ENCODE measurements at places on chromosomes 2 and 18.

GRCh38 chr2:207930747-207931146 is 94.6 kb downstream of the PLEKHM3 start:
- no peak for DNase-seq

DNA sequence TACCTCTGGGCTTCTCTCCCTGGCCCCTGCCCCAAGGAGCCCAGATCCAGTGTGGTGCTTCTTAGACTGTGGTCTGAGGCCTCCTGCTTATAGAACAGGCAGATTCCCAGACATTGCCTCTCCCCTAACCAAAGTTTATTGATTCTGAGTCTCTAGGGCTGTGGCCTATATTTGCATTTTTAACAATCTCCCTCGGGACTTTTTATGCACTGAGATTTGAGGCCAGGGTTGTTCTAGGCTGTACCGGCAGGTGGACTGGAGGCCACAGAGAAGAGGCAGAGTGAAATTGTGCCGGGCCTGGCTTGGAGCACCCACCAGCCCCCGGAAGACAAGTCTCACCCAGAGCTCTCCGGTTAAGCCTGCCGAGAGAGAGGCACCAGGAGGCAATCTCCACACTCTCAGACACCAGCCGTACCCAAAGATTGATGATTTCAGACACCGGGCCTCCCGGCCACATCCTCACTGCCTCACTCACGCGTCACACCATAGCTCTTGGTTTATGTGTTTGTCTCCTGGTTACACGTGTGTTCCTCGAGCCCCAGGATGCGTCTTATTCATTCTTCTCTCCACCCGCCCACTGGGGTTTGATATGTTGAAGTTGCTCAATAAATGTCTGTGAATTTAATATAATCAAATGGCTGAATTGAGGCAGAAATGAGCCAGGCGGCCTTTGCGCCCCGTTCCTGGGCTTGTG is 203.7 kb downstream of the KLHL29 start:
- no peak for DNase-seq

- DNase-seq = no peak
These were observed 183.8 kb upstream of the MC4R start for GRCh38 chr18:60556326-60556725.

GRCh38 chr2:72139874-72140620 is 7.6 kb downstream of the CYP26B1 start:
- DNase-seq = no peak

DNA sequence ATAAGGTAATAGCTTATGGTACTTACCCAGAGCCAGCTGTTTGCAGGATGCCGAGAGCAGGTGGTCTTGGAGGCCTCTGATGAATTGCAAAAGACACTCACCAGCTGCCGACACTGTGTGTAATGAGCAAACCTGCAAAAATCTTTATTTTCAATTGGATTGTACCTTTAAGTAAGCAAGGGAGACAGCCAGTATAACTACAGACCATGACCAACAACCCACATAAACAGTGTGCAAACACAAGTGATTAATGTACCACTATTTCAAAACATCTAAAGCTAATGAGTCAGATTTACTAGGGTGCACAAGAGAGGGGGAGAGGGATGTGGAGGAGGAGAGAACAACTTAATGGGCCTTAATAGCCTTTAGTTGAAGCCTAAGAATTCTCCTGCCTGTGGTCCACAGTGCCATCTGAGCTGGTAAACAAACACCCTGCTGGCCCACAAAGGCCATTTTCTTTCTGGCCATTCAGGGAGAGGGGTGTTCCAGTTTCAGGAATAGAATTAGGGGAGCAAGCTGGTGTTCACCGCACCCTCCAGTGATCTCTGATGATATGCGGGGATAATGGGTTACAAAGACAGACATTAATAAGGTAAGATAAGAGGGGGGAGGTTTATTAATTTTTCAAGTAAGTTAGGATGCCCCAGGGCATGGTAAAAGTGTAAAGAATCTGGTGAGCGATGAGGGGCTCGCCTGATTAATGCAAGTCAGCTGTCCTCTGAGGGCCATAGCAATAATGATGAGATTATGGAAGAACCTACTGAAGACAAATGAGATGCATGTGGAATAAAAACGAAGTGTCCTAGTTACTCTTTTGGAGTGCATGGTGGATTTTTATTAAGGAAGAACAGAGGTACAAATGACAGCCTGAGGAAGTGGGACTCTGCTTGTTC is 196.4 kb downstream of the HRH4 start:
- DNase-seq = peak; percentile 18

- peak; percentile 45 for DNase-seq
These were observed 535 bp downstream of the HOXD3 start for GRCh38 chr2:176157499-176158185.
